ENCODE measurements at places on chromosomes 1 and 21.

DNA sequence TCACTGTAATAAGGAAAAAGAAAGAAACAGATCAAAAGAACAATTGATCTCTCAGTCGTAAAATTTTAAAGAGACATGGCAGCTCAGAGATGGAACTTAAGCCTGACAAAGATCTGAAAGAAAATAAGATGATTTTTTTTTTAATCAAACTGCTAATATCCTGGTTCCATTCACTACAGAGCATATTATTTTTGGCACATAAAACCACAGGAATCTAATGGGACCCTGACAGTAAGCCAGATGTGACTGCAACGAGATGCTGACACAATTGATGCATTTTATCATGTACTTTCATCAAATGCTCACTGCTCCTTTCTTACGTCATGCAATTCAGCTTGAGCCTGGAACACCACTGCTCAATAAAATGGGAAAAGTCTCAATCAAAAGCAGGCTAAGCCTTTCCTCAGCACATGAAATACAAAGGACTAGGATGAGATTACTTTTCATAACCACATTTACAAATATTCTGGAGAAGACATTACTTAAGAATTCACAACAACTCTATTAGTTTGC, 16.6 kb downstream of the GPATCH2 start:
- no peak for DNase-seq

GRCh38 chr1:116886291-116886878, 23.3 kb upstream of the PTGFRN start:
- DNase-seq, result peak; percentile 51

GRCh38 chr1:36760081-36760480, 274.2 kb downstream of the GRIK3 start:
- DNase-seq, result no peak

GRCh38 chr1:116340506-116341231, 32.4 kb upstream of the ATP1A1 start:
- no peak for DNase-seq

DNA sequence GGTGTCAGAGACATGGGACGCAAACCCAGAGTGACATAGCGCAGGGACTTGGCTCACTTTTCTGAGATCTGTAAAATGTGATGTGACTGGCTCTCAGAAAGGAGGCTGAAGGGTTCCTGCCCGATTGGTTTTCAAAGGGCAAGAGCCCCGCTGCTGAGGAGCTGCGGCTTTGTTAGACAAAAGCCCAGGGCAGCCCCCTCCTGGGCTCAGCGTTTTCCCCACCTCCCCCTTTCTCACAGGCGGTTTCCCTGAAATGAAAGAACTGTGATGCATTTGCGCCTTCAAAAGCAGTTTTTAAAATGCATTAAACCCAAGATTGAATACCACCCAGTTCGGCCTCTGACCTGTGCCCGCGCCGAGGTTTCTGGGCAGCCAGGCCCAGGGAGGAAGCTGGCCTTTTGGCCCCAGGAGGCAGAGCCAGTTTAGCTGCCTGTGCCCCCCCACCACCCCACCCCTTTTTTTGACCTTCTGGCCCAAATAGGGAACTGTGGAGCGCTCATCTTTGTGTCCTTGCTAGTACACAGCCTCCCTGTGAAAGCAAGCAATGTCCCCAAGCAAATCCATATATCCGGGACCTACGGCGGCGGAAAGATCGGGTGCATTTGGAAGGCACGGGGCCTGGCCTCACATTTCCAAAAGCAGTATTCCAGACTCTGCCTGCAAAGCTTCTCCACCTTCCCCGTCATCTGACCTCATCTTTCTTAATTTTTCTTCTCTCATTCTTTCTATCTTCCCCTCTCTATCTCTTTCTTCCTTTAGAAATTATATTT, 28.6 kb downstream of the CD247 start:
- DNase-seq, result no peak

- peak; percentile 88 for DNase-seq
These were observed 58.6 kb downstream of the DDR2 start for GRCh38 chr1:162690672-162691434.

DNA sequence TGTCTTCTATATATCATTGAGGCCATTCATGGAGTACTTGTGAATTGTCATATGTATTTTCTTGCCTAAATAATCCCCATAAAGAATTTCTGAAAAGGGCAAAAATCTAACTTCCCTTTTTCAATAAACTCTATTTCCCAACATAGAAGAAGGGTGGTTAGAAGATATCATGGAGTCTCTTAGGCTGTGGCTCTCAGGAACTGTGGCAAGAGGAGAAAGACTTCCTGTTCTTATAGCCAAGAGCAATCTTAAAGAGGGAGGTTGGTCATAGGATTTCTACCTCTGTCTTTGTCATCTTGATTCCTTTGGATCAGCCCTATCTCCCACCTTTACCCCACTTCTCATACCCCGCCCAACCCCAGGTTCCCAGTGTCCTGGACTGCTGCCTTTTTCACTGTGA, 175.8 kb downstream of the TYW3 start:
- no peak for DNase-seq

DNA sequence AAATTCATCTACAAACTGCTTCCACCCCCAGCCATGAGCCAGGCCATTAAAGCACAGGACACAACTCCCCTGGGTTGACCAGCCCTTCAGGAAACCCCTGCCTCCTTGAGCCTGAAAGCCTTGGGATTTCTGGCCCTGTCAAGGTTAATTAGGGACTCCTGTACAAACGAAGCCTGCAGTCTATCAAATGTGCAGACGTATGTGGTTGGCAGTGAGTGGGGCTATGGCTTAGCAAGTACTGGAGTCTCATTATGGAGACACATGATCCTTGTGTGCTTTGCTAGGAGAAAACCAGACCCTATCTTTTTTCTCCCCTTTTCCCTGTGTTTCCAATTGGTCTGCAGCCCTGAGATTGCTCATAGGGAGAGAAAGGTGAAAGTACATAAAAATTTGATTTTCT, 588.3 kb upstream of the USP24 start:
- no peak for DNase-seq

DNA sequence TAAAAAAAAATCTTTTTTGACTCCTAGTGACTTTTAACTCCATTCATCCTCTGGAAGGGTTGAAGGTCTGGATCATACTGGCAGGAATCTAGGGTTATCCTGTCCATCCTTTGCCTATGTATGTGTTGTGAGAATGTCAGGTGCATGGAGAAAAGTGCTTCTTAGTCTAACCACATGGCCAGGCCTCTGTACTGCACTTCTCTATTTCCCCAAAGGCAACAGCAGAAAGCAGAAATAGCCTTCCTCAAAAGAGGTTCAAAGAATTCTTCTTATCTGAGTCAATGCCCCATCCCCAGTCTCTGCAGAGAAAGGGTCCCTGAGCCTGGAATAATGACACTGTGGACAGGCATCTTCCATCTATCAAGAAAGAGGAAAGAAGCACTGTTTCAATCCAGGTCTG, 85.7 kb upstream of the CD34 start:
- no peak for DNase-seq

GRCh38 chr1:187837787-187838186, 1009.0 kb downstream of the PLA2G4A start:
- no peak for DNase-seq

- DNase-seq, result peak; percentile 60
These were observed 79.3 kb downstream of the HMCN1 start for GRCh38 chr1:185813401-185813979.

GRCh38 chr1:159921251-159921650, 4.1 kb downstream of the TAGLN2 start:
- DNase-seq, result peak; percentile 59

GRCh38 chr1:211236633-211237320, 22.4 kb upstream of the RCOR3 start:
- peak; percentile 29 for DNase-seq

- DNase-seq, result no peak
These were observed 116.8 kb upstream of the GORAB start for GRCh38 chr1:170414989-170415709.

DNA sequence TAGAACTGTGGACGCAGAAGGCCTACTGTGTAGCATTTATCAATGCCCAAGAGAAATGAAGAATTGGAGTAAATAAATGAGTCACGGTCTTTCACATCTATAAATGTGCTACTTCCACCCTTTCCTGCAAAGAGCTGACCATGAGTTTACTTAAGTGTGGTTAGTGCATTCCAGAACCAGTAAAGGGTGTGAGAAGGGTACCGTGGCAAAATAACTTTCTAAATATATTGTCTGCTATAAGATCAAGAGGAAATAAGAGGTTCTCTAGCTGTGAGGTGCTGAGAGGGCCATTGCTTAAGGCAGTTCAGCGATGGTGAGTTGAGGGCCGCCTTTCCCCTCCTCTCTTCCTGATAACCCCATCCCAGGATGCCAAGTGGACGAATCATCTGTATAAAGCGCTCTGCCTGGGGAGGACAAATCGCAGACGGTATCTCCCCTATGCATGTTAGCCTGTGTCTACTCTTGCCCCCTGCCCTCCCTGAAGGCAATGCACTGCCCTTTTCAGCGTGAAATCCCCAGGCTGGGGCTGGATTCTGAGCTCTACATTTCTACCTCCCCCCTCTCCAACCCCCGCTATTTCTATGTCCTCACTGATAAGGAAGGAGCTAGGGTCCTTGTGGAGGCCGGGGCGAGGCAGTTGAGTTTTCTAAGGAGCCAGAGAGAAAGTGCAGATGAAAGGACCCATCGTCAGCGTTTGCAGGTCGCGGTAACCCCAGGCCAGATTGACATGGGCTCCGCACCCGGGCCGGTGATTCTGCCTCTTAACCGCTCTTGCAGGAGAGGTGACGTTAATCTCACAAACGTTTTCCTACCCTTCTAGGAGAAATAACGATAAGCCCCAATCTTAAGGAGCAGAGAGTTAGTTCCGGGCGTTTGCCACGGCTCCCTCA, 1.5 kb upstream of the NCAM2 start:
- no peak for DNase-seq

DNA sequence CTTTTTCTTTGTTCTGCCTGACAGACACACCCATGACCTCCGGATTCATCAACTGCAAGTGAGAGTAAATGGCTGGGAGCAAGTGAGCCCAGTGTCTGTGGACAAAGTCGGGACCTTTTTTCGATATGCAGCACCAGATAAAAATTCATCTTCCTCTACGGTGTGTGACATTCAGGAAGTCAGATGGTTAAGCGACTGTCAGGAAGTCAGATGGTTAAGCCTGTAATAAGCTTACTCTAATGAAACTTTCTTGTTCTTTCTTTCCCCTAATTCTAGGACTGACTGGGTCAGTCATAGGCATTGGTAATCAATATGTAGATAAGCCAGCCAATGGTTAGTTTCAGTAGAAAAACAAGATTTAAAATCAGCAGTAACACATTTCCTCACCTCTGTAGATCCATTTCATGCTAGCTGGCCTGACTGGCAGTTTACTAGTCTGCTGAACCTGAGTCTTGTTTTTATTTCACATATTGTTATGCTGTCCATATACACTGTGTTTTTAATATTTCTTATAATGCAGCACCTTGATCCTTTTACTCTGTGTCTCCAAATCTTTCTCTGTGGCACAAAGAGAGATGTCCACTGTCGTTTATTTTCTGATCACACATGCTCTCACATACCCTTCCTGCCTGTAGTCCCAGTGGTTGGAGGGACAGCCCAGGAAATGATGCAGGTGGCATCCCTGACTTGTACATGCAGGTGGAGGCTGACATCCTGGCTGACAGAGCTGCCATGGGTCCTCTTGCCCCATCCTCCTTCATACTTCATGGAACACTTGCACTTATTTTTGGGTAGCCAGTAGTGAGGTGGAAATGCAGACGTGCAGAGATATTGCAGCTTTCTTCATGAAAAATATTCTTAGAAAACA, 115.8 kb downstream of the VPS13D start:
- no peak for DNase-seq

DNA sequence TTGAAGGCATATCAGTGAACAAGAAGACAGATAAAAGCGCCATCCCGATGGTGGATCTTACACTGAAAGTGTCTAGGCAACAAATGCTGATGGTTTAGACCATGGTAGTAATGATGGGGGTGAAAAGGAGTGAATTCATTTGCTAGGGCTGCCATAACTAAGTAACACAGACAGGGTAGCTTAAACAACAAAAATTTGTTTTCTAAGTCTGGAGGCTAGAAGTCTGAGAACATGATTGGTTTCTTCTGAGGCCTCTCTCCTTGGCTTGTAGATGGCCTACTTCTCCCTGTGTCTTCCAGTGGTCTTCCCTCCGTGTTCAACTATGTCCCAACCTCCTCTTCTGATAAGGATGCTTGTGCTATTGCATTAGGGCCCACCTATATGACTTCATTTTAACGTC, 13.4 kb upstream of the RAB3B start:
- no peak for DNase-seq

DNA sequence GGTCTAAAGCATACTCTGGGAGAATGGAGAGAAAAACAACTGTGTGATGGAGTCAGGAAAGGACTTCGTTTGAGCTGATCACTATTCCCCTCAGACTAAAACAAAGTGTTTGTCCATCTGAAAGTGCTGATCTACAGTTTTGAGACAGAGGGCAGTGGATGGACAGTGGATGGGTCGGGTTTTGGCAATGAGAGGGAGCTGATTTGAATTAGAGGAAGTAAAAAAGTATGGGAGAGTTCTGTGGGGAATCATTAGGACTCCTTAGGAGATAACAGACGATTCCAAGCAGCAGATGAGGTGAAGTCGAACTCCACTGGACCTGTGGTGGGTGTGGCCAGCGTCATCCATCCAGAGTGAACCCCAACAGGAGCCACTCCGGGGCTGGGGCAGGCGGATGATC, 62.3 kb downstream of the PTGS2 start:
- DNase-seq, result peak; percentile 7

DNA sequence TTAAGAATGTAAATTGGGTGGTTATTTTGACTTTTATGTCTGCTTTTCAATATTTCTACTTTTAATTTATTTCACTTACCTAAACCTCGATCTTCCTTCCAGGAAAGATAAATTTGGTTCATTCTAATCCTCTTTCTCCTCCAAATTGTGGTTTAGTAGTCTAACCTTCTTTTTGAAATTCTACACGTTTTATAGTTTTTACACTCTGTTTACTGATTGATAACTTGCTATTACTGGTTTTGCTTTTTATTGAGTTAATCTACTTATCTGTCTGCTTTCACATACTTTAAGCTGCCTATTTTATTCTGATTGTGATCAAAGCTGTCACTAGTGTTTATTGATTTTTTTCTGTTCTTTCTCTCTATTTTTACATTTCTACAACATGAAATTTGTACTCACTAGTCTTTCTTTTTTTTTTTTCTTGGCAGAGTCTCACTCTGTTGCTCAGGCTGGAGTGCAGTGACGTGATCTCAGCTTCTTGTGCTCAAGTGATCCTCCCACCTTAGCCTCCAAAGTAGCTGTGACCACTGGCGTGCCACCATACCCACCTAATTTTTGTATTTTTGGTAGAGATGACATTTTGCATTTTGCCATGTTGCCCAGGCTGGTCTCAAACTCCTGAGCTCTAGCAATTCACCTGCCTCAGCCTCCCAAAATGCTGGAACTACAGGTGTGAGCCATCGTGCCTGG, 27.9 kb upstream of the ERRFI1 start:
- DNase-seq, result no peak

GRCh38 chr1:15005116-15005515, 148.4 kb upstream of the TMEM51 start:
- DNase-seq, result peak; percentile 28

Data from A172 (cell line).